Hematopoietic multipotent progenitor cell treated with erythropoietin and hydrocortisone succinate and interleukin-3 and kit ligand, for 6 days (in vitro differentiated cells): ENCODE measurements at places on chromosomes 13 and 19.

GRCh38 chr13:24672141-24673132 lies 7.8 kb upstream of the ATP12A start:
- no peak for DNase-seq

- peak; percentile 7 for DNase-seq
These were observed 27.9 kb downstream of the DOT1L start for GRCh38 chr19:2191456-2192310.

- DNase-seq = peak; percentile 46
These were observed 1.3 kb downstream of the IL11 start for GRCh38 chr19:55368701-55369563.

- no peak for DNase-seq
These were observed 15.6 kb downstream of the AKAP8L start for GRCh38 chr19:15403151-15403531.

- no peak for DNase-seq
These were observed 86.0 kb downstream of the ING1 start for GRCh38 chr13:110799246-110800236.

GRCh38 chr19:46181388-46181779 lies 33.3 kb downstream of the IGFL2 start:
- DNase-seq = peak; percentile 31

DNA sequence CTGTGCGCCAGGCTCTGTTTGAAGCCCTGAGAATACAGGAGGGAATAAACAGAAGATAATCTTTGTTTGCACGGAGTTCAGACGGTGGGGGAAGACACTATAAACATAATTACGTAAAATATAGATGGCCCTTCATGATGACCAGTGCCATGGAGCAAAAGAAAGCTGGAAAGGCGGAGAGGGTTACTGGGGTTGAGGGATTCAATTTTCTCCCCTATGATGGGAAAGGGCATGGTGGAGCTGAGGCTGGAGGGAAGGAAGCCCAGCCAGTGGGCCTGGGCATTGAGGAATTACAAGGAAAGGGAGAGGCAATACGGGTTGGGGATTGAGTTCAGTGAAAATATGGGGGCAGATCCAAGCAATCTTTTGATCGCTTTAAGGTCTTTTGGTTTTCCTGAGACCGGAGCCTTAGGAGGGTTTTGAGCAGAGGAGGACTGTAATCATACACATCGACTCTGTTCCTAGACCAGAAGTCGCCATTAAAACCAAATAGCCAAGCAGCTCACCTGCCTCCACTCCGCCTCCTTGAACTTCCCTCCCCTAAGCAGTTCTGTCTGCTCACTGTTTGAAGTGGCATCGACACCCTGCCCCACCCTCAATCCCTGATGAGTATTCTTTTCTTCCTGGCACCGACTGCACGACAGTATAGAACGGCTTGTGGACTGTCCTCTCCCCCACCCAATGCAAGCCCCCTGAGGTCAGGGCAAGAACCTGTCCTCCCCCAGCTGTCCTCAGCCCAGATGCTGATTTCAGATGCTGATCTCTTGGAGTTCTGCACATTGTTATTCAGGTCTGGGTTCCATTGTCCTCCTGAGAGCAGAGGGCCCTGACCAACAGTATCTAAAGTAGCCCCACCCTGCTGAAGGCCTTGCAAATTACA lies 813 bp upstream of the ZNF296 start:
- no peak for DNase-seq

DNA sequence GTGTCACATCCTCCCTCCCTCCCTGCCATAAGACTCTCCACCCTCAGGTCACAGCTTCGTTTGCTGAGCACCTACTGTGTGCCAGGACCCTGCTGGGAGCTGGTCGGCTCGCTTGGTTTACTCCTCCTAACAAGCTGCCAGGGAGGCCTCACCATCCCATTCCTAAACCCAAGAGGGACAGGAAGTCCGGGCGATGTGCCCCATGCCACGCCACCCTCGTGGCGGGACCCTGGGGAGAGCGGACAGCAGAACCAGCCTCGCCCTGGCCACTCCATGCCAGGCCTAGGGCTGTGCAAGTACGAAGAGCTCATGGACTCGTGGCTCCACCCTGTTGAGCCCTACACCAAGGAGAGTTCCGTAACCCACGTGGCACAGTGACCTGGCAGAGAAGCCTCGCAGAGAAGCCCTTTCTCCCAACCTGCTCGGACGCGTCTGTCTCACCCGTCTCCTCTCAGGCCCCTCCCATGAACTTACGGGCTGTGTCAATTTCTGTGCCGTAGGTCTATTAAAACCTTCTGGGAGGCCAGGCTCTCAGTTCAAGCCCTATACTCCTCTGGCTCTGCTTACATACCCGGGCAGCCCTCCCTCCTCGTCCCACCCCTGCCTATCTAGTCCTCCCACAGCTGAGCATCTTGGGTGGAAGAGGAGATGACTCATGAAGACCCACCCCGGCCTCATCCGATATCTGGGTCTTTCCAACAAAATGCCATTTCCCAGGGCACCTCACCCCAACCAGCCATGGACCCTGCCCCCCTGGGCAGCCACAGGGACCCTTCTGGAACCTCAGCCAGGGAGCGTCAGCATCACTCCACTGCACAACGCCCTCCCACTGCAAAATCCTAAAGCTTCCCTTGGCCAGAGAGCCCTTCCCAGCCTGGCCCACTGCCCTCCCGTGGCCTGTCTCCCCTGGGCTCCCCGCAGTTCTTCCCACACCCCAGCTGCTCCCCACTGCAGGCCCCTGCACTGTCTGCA lies 2.6 kb downstream of the UBXN6 start:
- DNase-seq = peak; percentile 96

GRCh38 chr13:51380269-51380668 lies 40.8 kb downstream of the SERPINE3 start:
- DNase-seq = no peak

GRCh38 chr13:50685491-50685890 lies 158.0 kb downstream of the DLEU7 start:
- DNase-seq = peak; percentile 81

DNA sequence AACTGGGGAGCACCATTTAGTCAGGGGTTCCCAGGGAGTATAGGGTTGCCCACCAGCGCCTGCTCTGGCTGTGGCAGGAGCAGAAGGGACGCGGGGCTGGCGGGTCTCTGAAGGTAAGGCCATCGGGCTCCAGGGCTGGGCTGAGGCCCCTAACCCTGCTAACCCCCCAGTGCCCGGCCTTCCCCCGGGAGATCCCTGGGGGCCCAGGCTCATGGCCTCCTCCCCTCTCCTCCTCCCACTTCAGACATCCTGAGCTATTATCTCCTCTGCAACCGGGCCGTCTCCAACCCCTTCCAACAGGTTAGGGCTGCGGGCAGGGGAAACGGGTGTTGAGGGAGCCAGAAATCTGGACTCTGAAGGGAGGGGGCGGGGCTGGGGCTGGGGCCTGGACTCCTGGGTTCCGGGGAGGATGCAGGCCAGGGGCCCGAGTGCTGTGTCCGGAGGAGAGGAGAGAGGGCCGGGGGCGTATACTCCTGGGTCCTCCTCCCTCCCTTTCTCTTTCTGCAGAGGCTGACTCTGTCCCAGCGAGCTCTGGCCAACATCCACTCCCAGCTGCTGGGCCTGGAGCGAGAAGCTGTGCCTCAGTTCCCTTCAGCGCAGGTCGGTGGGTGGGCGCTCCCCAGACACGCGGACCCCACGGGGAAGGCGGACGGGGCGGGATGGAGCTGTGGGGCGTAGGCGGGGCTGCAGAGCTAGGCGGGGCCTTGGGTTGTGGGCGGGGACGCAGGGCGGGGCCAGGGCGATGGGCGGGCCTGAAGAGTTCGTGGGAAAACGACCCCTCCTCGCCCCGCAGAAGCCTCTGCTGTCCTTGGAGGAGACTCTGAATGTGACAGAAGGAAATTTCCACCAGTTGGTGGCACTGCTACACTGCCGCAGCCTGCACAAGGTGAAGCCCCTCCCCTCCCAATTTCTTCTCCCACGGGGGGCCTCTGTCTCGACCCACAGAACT lies 15.3 kb downstream of the TTYH1 start:
- peak; percentile 61 for DNase-seq

DNA sequence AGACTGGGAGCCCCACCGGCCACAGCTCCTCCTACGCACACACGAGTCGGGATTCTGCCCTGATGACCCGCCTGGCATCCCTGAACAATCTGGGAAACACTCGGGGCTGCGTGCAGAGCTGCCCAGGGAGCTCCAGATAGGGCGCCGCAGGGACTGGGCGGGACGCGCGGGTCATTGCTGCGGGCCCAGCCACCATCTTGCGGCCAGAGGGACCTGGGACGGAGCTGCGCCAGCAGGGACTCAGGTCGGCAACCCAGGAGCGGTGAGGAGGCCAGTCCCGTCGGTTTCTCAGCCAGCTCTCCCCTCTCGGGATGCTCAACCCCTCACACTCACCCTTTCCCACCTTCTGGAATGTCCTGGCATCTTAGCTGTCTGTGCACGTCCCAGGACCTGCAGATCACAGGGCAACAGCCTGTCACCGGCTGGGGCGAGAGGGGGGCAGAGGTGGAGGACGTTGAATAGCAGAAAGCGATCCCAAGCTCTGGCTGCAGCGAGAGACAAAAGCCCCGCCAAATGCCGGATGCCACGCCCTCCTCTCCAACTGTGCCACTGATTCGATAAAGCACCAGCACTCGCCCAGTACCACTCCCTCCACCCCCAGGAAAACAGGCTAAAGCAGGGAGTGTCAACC lies 20.4 kb upstream of the ZNF91 start:
- peak; percentile 20 for DNase-seq
